ENCODE measurements at places on chromosomes 5 and 9. TPM values are rescaled to one million over a fixed set of nuclear protein-coding genes. Genes with fewer than 3 reads are reported as not detected.

GRCh38 chr9:100282388-100282719 is 70.4 kb downstream of the TEX10 start:
- no peak overlapping the region for H3K4me3 ChIP-seq
- H3K27ac ChIP-seq: no peak overlapping the region
- H3K27me3 ChIP-seq: no peaks in the 10 kb centered on the region
- no peak for DNase-seq

GRCh38 chr5:93022796-93023447 is 558.1 kb downstream of the NR2F1-AS1 start:
- H3K36me3 ChIP-seq: no peaks in the 10 kb centered on the region
- DNase-seq: no peak
- H3K27ac ChIP-seq: no peak overlapping the region
- H3K4me1 ChIP-seq: no peaks in the 10 kb centered on the region
- no peak overlapping the region for H3K4me3 ChIP-seq
- H3K27me3 ChIP-seq: no peaks in the 10 kb centered on the region

DNA sequence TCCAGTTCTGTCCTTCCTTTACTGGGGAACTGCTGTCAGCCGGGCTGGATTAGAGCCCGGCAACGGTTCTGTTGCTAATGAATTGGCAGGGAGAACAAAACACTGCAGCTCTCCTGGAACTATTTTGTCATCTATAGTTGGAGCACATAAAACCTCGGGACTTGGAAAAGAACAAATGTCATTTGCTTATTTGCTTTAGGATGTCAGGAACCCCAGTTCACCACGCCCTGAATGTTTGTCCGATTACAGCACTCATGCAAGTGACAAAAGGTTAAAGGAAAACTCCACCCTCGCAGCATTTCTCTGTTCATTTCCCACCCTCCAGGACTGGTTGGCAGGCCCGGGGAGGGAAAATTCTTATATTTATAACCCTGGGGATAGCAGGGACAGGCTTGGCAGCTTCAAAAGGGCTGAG is 66.4 kb upstream of the PLPP1 start:
- DNase-seq: peak; percentile 67
- H3K36me3 ChIP-seq: no peaks in the 10 kb centered on the region
- H3K4me1 ChIP-seq: peaks cover 14% of the 10 kb centered on the region
- peak overlapping the region; percentile 93 for H3K27ac ChIP-seq
- no peaks in the 10 kb centered on the region for H3K27me3 ChIP-seq
- no peak overlapping the region for H3K4me3 ChIP-seq

INSYN2B gene
- 9.1 TPM for total RNA-seq

DNA sequence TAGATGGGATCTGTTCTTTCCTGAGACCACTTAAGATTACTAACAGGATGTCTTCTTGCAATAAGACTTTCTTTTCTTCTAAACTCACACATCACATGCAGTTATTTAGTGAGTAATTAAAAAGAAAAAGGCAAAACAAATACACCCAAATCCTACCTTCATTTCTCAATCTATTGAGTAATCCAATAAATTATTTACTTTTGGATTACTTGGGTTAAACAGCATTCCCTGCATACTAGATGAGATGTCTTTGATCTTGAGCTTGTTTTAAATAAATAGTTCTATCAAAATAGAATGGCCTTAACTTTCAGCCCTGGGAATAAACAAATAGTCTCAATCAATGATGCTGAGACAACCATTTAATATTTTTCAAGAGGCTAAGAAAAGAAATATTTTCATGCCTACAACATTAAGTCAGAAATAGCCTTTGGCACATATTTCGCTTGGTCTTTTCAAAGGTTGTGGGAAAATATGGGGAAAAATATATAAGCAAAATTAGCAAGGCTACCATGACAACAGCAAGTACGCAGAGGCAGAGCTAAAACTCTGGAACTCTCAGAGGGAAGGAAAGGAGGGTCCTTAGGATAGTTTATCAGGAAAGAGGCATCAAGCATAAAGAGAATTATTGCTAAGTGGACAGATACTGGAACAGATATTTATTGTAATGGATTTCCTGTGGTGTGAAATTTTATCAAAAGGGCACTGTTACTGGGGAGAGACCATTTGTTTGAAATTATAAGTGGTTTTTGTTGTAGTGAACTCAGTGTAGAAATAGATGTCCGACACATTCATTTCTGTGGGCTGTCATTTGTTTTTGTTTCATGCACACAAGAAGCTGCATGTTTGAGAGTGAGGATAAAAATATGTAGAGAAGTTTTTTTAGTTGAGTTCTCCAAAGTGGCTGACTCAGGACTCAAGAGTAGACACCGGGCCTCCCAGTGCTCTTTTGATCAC is 70.2 kb upstream of the CDH6 start:
- no peak overlapping the region for H3K4me3 ChIP-seq
- H3K27me3 ChIP-seq: no peaks in the 10 kb centered on the region
- no peaks in the 10 kb centered on the region for H3K36me3 ChIP-seq
- no peak for DNase-seq
- no peak overlapping the region for H3K27ac ChIP-seq
- H3K4me1 ChIP-seq: no peaks in the 10 kb centered on the region

GRCh38 chr5:123203105-123203800 is 114.2 kb downstream of the PRDM6 start:
- no peak overlapping the region for H3K4me3 ChIP-seq
- no peaks in the 10 kb centered on the region for H3K36me3 ChIP-seq
- DNase-seq: no peak

PCDHA6 gene
- total RNA-seq: 0.96 TPM

GRCh38 chr9:15482146-15482545 is 28.6 kb downstream of the PSIP1 start:
- H3K36me3 ChIP-seq: no peaks in the 10 kb centered on the region
- DNase-seq: no peak
- H3K27ac ChIP-seq: no peak overlapping the region

- no peaks in the 10 kb centered on the region for H3K36me3 ChIP-seq
- no peaks in the 10 kb centered on the region for H3K27me3 ChIP-seq
- H3K4me3 ChIP-seq: no peak overlapping the region
- H3K27ac ChIP-seq: no peak overlapping the region
- DNase-seq: no peak
Measured at GRCh38 chr9:134835987-134836386, 44.6 kb upstream of the FCN2 start.

DNA sequence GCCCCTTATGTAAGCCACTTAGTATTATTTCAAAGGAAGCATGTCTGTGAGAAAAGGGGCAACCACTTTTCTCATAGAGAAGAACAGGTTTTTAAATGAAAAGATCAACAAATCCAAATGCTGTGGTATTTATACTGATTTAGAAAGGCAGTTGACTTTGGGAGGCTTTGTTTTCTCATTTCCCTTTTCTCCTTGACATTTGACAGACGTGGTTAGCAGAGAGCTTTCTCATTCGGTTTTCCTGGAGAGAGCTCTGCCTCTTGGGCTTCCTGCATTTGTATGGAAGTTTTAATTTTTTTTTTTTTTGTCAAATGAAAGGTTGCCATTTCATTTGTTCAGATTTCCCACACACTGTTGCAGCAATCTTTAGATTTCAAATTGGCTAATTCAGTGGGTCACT is 62.5 kb downstream of the EXOSC2 start:
- no peaks in the 10 kb centered on the region for H3K4me1 ChIP-seq
- no peaks in the 10 kb centered on the region for H3K36me3 ChIP-seq
- no peaks in the 10 kb centered on the region for H3K27me3 ChIP-seq
- no peak for DNase-seq
- H3K4me3 ChIP-seq: no peak overlapping the region
- H3K27ac ChIP-seq: no peak overlapping the region

PRDM9 gene
- total RNA-seq: not detected

DNA sequence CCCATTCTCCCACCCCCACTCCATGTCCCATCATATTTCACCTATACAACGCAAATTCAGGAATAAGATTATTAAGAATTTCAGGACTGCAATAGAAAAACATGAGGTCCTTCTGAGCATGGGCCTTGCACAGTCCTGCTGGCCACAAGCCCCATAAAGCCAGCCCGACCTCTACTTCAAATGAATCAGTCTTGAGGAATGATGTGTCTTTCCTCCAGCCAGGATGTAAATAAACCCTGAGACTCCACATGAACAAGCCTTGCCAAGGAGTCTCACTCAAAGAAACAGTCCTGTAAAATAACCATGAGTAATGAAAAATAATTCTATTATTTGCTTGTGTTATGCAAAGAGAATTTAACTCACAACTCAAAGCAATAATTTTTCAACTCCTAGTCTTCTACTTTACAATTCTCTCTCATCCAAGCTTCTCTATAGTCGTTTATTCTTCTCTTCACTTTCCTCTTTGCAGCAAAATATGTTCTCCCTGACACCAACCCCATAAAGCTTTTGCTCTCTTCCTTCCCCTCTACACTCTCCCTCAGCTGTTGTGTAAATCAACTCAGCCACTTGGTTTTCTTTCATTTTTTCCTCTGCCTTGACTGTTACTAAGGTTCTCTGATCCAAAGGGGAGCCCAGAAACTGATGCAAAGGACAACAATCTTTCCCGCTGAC is 140.1 kb upstream of the MOCS2 start:
- no peaks in the 10 kb centered on the region for H3K4me1 ChIP-seq
- H3K27ac ChIP-seq: no peak overlapping the region
- no peaks in the 10 kb centered on the region for H3K36me3 ChIP-seq
- H3K4me3 ChIP-seq: no peak overlapping the region
- no peaks in the 10 kb centered on the region for H3K27me3 ChIP-seq
- no peak for DNase-seq

- H3K27ac ChIP-seq: peak overlapping the region; percentile 64
- H3K4me1 ChIP-seq: peaks cover 7% of the 10 kb centered on the region
- H3K27me3 ChIP-seq: no peaks in the 10 kb centered on the region
- no peak overlapping the region for H3K4me3 ChIP-seq
- no peak for DNase-seq
Measured at GRCh38 chr5:80191991-80192398, 63.9 kb downstream of the SERINC5 start.
